HepG2 (cell line): ENCODE measurements at places on chromosomes 2 and 18. TPM values are rescaled to one million over a fixed set of nuclear protein-coding genes. Genes with fewer than 3 reads are reported as not detected.

SAG gene
- total RNA-seq = not detected in 2 replicates

GRCh38 chr2:204791230-204791629 lies 246.0 kb downstream of the PARD3B start:
- H3K36me3 ChIP-seq = no peaks in the 10 kb centered on the region
- H3K27ac ChIP-seq = no peak overlapping the region
- H3K4me1 ChIP-seq = no peaks in the 10 kb centered on the region

- H3K4me1 ChIP-seq = peaks cover 2% of the 10 kb centered on the region
- H3K36me3 ChIP-seq = no peaks in the 10 kb centered on the region
- H3K27ac ChIP-seq = no peak overlapping the region
- no peak overlapping the region for H3K4me3 ChIP-seq
- DNase-seq = no peak
- peaks cover 1% of the 10 kb centered on the region; the same call in 1 of the 2 replicates for H3K27me3 ChIP-seq
Measured at GRCh38 chr2:46836295-46837111, 79.1 kb downstream of the MCFD2 start.

GRCh38 chr18:25077944-25078723 lies 273.8 kb downstream of the ZNF521 start:
- H3K27me3 ChIP-seq = no peaks in the 10 kb centered on the region
- no peaks in the 10 kb centered on the region for H3K36me3 ChIP-seq
- H3K27ac ChIP-seq = no peak overlapping the region
- peaks cover 16% of the 10 kb centered on the region for H3K4me1 ChIP-seq
- no peak overlapping the region for H3K4me3 ChIP-seq

GRCh38 chr2:37326285-37326684 lies 1.7 kb upstream of the PRKD3 start:
- DNase-seq = no peak
- H3K4me1 ChIP-seq = peaks cover 31% of the 10 kb centered on the region
- H3K36me3 ChIP-seq = no peaks in the 10 kb centered on the region
- H3K27ac ChIP-seq = no peak overlapping the region
- peaks cover 3% of the 10 kb centered on the region; the same call in 1 of the 2 replicates for H3K27me3 ChIP-seq

DNA sequence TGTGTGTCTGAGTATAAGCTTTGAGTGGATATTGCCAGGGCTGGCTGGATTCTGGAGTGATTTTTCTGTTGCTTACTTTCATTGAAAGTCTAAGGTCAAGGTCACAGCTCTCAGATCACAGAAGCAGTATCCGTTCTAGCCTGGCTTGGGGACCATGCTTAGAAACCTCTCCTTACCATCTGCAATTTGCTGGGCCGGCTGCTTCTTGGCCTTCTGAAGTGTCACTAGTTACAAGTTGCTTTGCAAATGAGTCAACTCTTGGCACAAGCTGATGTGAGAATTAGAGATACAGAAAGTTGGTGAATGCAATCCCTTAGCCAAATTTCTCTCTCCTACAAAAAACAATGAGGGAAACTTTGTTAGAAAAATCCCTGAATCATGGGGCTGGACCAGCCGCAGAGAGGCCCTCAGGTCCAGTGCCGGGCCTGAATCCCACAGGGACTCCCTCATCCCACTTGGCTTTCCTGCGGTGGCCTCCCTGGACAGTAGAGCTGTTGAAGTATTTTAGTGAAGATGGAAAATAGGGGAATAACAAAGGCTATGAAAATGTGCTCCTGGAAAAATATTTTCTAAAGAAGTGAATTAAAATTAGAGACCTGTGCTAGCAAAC lies 92.7 kb upstream of the CNGA3 start:
- H3K27me3 ChIP-seq = peaks cover 9% of the 10 kb centered on the region; the same call in 2 of the 3 replicates
- H3K4me3 ChIP-seq = no peak overlapping the region
- H3K27ac ChIP-seq = no peak overlapping the region
- H3K36me3 ChIP-seq = no peaks in the 10 kb centered on the region

- no peak overlapping the region for H3K27ac ChIP-seq
- H3K4me1 ChIP-seq = no peaks in the 10 kb centered on the region
- no peak overlapping the region for H3K4me3 ChIP-seq
- H3K36me3 ChIP-seq = no peaks in the 10 kb centered on the region
- no peak for DNase-seq
- H3K27me3 ChIP-seq = 0 out of 2 replicates have a peak, but pooled peaks cover 1% of the 10 kb centered on the region
Measured at GRCh38 chr2:126877861-126878565, 20.7 kb upstream of the TEX51 start.

- H3K36me3 ChIP-seq = no peaks in the 10 kb centered on the region
- H3K27ac ChIP-seq = no peak overlapping the region
- no peaks in the 10 kb centered on the region for H3K27me3 ChIP-seq
- DNase-seq = no peak
Measured at GRCh38 chr2:221779614-221780067, 207.5 kb upstream of the EPHA4 start.

ITSN2 gene
- total RNA-seq = 26.6 and 33.4 TPM in 2 replicates

SETBP1 gene
- total RNA-seq = 0.18 and 0.20 TPM in 2 replicates

DNA sequence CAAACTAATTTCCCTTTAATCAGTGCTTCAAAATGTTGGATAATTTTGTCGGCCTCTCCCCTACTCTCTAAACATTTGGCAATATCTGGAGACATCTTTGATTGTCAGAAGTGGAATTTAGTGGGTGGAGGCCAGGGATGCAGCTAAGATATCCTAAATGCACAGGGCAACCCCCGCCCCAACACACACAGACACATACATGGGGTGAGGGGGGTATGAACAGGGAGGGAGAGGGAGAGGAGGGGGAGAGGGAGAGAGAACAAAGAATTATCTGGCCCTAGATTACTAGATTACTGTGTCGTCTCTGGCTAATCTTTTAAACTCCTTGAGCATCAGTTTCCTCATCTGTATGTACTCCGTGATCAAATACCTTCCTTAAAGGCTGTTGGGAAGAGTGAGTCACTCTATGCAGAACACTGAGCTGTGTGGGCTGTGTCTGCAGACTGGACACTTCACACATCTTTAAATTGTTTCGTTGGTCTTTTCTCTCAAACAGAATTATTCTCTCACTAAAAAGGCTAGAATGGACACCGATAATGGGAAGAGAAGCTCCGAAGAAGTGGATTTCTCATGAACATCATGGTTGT lies 2.9 kb downstream of the RNF149 start:
- peaks cover 81% of the 10 kb centered on the region for H3K4me1 ChIP-seq
- H3K27me3 ChIP-seq = no peaks in the 10 kb centered on the region
- H3K4me3 ChIP-seq = peak overlapping the region; percentile 76
- no peak for DNase-seq
- H3K36me3 ChIP-seq = peaks cover 29% of the 10 kb centered on the region

UPP2 gene
- total RNA-seq = 0.07 TPM in 1 of 2 replicates, not detected in the other

- no peak overlapping the region for H3K27ac ChIP-seq
- H3K4me1 ChIP-seq = no peaks in the 10 kb centered on the region
- no peaks in the 10 kb centered on the region for H3K27me3 ChIP-seq
Measured at GRCh38 chr2:205139822-205140463, 542.4 kb upstream of the NRP2 start.

DNA sequence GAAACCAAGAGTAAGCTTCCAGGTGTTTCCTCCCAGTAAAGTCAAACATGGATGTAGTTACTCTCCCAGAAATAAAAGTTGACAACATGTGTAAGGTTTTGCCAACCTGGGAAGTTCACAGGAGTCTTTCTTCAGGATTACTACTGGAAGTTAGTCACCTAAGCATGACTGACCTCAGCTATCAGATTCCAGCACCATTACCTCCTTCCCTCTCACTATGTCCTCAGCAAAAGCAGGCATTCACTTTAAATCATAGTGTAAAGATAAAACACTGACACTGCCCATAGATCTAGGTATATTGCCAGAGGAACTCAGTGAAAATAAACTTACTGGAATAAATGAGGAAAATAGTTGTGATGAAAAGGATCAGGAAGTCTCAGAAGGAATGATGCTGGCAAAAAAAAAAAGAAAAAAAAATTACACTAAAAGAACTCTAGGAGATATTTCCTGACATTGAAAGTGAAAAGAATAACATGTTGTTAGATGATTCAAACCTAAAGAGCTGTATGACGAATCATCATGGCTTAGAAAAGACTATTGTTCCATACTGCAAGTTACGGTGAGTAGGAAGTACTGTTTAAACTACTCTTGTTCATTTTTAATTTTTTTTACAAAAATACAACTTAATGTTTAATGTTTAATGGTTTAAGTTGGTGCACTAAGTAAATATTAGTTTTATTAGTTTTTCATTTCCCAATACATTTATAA lies 484.5 kb upstream of the ZNF804A start:
- H3K27ac ChIP-seq = no peak overlapping the region
- no peaks in the 10 kb centered on the region for H3K36me3 ChIP-seq
- no peak for DNase-seq
- no peaks in the 10 kb centered on the region for H3K27me3 ChIP-seq
- H3K4me3 ChIP-seq = no peak overlapping the region

- H3K27me3 ChIP-seq = no peaks in the 10 kb centered on the region
- H3K4me1 ChIP-seq = peaks cover 23% of the 10 kb centered on the region
- H3K36me3 ChIP-seq = no peaks in the 10 kb centered on the region
- DNase-seq = no peak
- no peak overlapping the region for H3K4me3 ChIP-seq
Measured at GRCh38 chr2:171124541-171124940, 36.2 kb downstream of the TLK1 start.

GATA6 gene
- total RNA-seq = 2.9 and 3.2 TPM in 2 replicates

CYS1 gene
- not detected in 2 replicates for total RNA-seq

NHEJ1 gene
- 30.7 and 42.1 TPM in 2 replicates for total RNA-seq

PROM2 gene
- total RNA-seq = not detected in 2 replicates

GRCh38 chr2:60312618-60313017 lies 240.8 kb downstream of the BCL11A start:
- H3K4me1 ChIP-seq = peaks cover 16% of the 10 kb centered on the region
- no peak overlapping the region for H3K27ac ChIP-seq
- H3K27me3 ChIP-seq = no peaks in the 10 kb centered on the region; the same call in 2 of the 3 replicates

DNA sequence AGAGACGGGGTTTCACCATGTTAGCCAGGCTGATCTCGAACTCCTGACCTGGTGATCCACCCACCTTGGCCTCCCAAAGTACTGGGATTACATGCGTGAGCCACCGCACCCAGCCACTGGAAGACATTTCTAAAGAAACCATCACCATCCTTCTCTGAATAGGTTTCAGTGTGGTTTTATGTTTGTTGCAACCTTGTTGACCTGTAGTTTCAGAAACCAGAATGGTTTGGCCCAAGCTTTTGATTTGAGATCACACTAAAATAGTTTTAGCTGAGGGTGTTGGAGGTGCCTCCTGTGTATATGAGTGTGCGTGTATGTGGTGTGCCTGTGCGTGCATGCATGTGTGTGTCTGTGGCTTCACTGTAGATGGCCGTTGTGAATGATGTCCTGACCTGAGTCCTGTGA lies 26.2 kb downstream of the INPP4A start:
- no peaks in the 10 kb centered on the region for H3K36me3 ChIP-seq
- no peak overlapping the region for H3K4me3 ChIP-seq
- no peak for DNase-seq

FOXI3 gene
- not detected in 2 replicates for total RNA-seq

MC5R gene
- total RNA-seq = not detected in 2 replicates

DNA sequence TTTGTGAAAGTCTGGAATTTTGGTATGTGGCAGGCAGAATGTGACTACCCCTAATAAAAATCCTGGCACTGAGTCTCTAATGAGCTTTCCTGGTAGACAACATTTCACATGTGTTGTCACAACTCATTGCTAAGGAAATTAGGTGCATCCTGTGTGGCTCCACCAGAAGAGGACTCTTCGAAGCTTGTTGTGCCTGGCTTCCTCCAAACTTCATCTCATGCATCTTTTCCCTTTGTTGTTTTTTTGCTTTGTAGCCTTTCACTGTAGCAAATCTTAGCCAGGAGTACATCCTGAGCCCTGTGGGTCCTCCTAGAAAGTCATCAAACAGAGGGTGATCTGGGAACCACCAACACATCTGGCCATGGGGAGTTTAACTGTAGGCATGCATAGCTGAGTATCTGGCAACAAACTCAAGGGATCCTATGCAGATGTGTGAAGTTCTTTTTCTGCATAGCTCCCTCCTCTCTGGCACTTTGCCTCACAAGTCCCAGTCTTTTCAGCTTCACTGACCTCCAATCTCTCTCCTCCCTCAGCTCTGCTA lies 42.1 kb upstream of the SERTAD2 start:
- H3K4me3 ChIP-seq = no peak overlapping the region
- peaks cover 20% of the 10 kb centered on the region for H3K4me1 ChIP-seq
- H3K27me3 ChIP-seq = no peaks in the 10 kb centered on the region
- no peak for DNase-seq

- no peak overlapping the region for H3K27ac ChIP-seq
- H3K4me1 ChIP-seq = peaks cover 17% of the 10 kb centered on the region
Measured at GRCh38 chr2:20934236-20934635, 109.6 kb downstream of the APOB start.

- H3K4me3 ChIP-seq = no peak overlapping the region
- DNase-seq = no peak
Measured at GRCh38 chr2:8998418-8999101, 4.9 kb downstream of the MBOAT2 start.

KCNIP3 gene
- not detected in 2 replicates for total RNA-seq

- H3K27me3 ChIP-seq = no peaks in the 10 kb centered on the region
- DNase-seq = peak; percentile 21
- no peak overlapping the region for H3K27ac ChIP-seq
- H3K4me1 ChIP-seq = peaks cover 10% of the 10 kb centered on the region
Measured at GRCh38 chr18:22813648-22814328, 119.3 kb upstream of the RBBP8 start.

- DNase-seq = no peak
- H3K4me3 ChIP-seq = no peak overlapping the region
- no peaks in the 10 kb centered on the region for H3K36me3 ChIP-seq
Measured at GRCh38 chr18:41390309-41390708, 564.7 kb upstream of the PIK3C3 start.

DNA sequence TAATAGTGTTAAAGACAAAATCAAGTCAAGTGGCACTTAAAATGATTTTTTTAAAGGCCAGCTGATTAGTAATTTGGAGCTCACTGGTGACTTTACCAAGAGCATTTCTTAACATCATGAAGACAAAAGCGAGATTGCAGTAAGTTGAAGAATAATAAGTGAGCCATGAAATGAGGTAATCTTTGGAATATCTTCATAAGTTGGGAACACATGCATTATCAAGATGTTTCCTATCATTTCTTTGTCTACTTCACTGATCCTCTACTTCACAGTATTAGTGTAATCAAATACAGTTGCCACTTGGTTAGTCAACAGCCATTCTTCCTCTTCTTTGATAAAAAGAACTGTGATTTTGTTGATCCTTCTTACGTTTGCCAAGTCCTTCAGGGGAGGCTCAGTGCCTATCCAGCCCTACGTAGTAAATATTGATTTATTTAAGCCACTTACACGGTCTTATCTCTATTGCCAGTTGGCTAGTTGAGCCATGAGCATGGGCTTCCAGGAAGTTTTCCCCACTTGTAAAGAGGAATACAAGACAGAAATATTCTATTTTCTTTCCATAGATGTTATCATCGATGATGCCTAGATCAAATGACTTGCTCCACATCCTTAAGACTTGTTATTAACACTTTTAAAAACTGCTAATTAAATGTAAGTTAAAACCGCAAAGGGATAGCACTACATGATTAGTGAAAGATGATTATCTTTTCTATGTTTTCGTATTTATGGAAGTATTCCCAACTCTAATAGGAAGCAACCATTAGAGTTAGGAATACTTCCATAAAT lies 46.1 kb downstream of the YES1 start:
- H3K27me3 ChIP-seq = no peaks in the 10 kb centered on the region
- no peak for DNase-seq
- no peak overlapping the region for H3K27ac ChIP-seq
- no peaks in the 10 kb centered on the region for H3K36me3 ChIP-seq
- no peak overlapping the region for H3K4me3 ChIP-seq

DNA sequence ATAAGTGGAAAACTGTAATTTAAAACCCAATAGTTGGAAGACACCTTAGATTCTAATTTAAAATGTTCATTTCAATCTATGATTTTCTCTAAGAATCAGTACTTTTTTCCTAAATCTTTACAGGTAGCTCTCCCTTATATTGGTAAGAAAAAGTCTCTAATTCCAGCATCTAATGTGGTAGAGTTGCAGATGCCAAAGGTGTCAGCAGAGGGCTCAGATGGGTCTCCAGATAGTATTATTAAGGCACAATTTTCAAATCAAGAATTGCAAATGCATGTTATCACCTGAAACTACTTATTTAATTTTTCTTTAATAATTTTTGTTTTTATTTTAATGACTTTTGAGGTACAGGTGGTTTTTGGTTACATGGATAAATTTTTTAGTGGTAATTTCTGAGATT lies 25.5 kb upstream of the ITGA4 start:
- H3K27me3 ChIP-seq = no peaks in the 10 kb centered on the region
- H3K4me1 ChIP-seq = no peaks in the 10 kb centered on the region
- no peak overlapping the region for H3K4me3 ChIP-seq
